ENCODE measurements at places on chromosomes 1 and 21.
A peak's percentile ranks its signal among the peaks of the same experiment; 100 is the strongest.

DNA sequence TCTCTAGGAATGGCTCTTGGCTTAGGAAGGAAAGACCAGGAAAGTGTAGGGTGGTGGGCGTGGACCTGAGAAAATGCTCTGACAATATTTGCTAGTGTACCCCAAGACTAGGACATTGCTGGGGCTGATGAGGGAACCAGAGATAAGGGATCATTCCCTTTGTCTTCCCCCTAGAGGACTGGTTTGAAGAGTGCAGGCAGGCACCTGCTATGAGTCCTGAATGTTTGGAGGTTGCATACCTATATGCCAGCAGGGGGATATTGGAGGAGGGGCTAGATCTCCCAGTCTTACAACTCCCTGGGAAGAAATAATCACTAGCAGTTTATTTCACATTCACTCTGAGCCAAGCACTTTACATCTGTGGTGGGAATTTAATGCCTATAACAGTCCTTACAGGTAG, 6.0 kb upstream of the BCL10 start:
- DNase-seq, result no peak

DNA sequence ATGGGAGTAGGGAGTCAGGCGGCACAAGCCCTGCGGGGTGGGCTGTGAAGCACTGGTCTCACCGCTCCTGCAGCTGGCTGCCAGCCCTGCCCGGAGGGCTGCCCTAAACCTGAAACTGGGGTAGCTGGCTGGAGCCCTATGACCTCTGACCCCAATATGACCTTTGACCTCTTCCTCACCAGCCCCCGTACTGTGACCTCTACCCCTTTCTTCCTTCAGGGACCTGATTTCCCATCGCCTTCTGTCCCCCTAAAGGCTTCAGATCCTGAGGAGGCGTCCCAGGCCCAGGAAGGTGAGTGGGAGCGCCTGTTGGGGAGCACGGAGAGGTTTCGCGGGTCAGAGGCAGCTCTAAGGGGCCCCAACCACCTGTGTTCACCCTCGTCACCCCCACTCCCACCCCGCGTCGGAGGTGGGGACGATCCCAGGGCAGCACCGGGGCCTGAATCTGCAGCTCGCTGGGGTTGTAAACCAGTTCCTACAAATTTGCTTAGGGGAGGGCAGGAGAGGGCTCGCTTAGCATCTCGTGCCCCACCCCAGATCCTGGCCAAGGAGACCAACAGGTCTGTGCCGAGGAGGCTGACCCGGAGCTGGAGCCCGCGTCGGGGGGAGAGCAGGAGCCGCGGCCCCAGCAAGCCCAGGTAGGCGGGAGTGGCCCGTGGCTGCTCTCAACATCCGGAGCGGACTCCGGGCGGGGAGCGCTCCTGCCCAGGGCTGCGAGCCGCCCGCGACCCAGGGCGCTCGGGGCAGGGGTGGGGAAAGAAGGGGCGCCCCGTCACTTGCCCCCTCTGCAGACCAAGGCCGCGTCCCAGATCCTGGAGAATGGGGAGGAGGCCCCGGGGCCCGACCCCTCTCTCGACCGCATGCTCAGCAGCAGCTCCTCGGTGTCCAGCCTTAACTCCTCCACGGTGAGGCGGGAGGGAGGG, 7.3 kb downstream of the SYTL1 start:
- DNase-seq, result no peak

- no peak for DNase-seq
These were observed 284.4 kb downstream of the SETD4 start for GRCh38 chr21:35775778-35776544.

GRCh38 chr1:1080122-1080757, 6.1 kb upstream of the RNF223 start:
- DNase-seq, result no peak

GRCh38 chr1:39901714-39902459, at the start of gene MYCL:
MYCL (minus strand) TSS chr1:39901917; CDS start chr1:39901434, 483 bp downstream.
- DNase-seq, result peak; percentile 60

GRCh38 chr21:27086186-27086585, 119.3 kb upstream of the ADAMTS5 start:
- DNase-seq, result no peak
